Midbrain (tissue), 1 donor: ENCODE measurements at places on chromosomes 16 and 17.

- DNase-seq: no peak
Observed at GRCh38 chr17:65158622-65159021, 21.5 kb downstream of the RGS9 start.

DNA sequence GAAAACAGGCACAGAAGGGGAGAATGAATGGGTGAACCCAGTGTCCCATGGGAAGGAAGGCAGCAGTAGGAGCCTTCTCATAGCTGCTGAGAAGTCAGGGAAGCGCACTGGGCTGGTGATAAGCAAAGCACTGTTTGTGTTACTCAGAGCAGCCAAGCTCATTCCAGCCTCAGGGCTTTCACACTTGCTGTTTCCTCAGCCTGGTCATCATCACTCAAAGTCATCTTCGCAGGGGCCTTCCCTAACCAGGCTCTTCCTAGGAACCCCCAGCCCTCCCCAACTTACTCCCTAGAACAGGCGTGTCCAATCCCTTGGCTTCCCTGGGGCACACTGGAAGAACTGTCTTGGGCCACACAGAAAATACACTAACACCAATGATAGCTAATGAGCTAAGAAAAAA lies 32.1 kb upstream of the LONP2 start:
- no peak for DNase-seq

GRCh38 chr16:76696876-76697275 lies 419.7 kb downstream of the CNTNAP4 start:
- no peak for DNase-seq

GRCh38 chr16:86231321-86231995 lies 278.9 kb upstream of the FOXF1 start:
- DNase-seq: no peak

DNA sequence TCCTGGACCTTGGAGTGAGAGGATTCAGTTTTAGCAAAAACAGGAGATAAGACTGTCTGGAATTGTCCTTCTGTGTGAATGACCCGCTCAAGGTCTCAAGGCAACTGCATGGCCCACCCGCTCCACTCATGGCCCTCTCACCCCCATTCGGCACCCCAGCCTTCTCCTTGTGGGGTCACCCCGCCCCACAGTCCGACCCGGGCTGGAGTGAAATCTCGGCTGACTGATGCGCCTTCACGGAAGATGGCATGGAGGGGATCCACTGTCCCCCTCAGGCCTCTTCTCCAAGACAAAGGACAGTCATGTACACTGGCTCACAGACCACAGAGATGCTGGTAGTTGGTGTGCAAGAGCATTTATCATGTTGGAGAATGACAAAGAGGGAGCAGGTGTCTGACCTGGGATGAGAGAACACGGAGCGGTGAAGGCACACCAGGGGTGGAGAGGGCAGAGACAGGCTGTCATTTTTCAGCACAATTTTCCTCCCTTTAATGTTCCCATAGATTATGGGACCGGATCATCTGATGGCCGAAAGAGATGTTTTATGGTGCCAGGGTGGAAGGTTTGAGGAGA lies 391.9 kb upstream of the TNRC6C start:
- no peak for DNase-seq

DNA sequence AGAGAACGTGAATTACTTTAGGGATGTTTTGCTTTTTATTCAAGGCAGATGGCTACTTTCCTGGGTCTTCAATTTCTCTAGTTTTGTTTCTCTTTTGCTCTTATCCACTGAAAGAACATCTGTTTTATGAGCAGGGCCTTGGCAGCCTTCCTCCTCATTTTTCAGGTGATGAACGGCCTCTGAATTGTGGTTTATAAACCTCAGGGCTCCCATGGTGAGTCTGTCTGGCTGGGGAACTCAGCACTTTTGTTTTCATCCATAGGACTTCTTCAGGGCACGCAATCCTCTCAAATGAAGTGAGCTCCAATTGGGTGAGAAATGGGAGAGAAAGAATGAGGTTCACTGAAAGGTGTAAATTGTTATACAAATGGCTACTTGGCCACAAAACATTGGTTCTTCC lies 186.4 kb upstream of the ERCC4 start:
- DNase-seq: no peak
